ENCODE measurements at places on chromosomes 16 and 17.

GRCh38 chr16:17330044-17330443 lies 140.7 kb downstream of the XYLT1 start:
- no peak for DNase-seq

DNA sequence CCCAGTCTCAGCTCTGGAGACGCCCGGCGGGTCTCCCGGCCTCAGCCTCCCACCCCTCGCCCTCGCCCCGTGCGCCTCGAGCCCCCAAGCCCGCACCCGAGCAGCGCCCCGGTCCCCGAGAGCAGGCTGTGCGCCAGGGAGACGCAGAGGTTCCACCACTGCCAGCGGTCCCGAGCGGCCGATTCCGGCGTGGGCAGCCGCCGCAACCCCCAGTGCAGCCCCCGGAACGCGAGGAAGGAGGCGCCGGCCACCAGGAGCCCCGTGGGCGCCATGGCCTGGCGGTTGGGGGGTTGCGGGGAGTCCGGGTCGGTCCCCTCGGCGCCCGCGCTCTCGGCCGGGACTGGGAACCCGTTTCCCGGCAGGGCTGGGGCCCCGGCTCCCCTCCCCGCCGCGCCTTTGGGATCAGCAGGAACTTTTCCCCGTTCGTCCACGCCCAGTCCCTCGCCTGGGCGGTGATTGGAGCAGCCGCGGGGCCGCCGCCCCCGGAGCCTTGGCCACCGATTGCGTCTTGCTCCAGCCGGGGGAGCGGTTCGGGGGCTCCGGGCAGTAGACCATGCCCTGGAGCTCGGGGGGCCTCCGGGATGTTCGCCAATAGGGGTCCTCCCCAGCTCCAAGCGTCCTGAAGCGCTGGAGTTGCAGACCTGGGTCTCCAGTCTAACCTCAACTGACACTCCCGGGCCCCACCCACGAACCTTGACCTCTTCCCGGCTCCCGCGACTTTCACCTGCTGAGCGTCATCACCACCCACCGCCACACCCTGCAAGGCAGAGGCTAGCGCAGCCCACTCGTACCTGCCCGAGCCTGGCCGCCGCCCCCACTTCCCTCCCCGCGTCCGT lies at the start of gene TLCD2:
TSS of gene TLCD2 (minus strand) at position 407 of the 836 bp plus-strand sequence. CDS start at position 272, 135 bp downstream.
- DNase-seq, result no peak

- no peak for DNase-seq
Observed at GRCh38 chr16:84617041-84617790, 662 bp downstream of the COTL1 start.

GRCh38 chr16:27129401-27129800 lies 62.7 kb downstream of the C16orf82 start:
- no peak for DNase-seq

All from hypothalamus (tissue), 51 donors.